ENCODE measurements at places on chromosomes 7 and 10.

DNA sequence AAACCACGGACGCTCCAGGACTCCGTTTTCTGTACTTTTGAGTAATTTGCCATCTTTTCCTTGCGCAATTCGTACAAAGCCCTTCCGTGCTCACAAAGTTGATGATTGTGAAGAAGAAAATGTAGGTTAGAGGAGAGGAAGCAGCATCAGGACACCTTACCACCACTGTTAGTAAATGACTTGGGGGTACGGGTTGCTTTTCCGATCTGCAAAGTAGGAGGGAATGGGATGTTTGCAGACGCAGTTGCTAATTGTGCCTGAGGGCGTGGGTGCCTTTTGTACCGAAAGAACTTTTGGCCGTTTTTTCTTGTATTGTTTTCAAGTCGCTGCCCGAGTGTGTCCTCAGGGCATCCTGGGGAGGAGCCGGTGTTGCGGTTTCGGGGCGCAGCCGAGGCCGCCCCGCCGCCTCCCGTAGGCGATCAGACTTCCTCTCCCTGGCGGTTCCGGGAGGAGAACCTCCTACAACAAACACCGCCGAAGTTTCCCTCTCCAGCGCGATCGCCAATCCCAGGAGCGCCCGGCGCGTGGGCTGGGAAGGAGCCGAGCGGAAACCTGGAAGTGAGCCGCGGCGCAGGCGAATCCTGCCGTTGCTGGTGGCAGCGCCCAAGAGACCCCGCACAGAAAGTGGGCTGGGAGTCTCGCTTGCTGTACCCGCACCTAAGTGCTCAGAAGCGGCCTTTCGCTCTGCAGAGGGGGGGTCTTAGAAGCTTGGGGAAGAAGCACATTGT is 1.0 kb downstream of the PRR15 start:
- peak; percentile 81 for DNase-seq

DNA sequence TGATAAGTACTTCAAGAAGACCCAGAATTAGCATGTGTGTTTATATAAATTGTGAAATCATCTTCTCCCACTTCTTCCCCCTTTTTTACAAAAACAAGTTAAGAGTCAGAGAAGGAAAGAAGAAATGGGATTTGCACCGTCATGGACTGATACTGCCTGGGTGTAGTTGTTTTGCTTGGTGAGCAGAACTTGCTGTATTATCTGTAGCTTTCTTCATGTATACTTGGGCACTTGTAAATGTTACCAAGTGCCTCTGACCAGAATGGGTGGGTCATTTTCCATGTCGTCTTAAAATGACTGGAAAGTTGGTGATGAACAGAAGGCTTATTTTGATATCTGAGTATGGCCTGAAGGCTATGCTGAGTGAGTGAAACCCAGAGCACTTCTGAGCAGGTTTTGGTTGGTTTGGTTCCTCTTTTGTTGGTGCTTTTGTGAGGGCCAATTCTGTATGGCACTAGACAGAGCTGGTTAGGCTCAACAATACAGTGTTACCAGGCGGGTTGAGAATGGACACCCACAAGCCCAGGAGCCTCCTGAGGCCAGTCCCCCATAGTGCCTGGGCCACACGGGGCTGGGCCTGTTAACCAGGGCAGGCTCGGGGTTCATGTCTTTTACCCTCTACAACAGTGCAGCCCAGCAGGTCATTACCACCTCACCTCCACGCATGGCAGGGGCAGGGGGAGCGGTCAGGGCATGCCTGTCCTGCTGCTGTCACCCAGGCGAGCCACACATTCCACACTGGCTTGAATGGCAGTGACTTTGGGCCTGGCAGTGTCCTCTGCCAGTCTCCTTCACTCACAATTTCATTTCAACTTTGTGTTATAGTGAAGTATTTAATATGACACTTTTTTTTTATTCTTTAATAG is 115.1 kb downstream of the CCNY start:
- DNase-seq = peak; percentile 27

DNA sequence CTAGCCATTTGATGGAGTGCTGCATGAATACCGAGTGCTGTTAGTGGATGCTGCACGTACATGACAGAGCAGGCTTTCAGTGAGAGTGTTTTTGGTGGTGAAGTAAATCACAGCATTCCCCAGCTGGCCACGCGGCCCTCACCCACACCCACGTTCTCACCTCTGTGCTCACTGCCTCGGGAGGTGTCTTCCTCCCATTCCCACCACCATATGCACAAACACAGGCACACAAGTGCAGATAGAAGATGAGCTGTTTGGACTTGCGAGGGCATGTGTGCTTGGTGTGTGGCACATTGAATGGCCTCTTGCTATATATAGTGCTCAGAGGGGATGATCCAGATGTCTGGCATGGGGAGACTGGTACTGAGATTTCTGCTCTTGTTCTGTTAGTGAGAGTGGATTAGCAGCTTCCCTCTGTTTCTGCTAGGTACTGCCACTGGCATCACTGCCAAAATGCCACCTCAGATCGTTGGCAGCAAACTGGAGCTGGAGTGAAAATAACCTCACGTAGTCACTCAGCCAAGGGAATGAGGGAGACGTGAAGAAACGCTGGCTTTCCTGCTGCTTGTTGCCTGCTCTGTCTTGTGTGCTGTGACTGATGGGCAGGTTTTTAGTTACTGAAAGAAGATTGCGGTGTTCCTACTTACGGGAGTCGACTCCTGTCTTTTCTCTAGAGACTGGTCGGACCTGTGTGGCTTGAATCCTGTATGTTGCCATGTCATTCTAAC is 19.1 kb downstream of the DNAJB6 start:
- peak; percentile 22 for DNase-seq

DNA sequence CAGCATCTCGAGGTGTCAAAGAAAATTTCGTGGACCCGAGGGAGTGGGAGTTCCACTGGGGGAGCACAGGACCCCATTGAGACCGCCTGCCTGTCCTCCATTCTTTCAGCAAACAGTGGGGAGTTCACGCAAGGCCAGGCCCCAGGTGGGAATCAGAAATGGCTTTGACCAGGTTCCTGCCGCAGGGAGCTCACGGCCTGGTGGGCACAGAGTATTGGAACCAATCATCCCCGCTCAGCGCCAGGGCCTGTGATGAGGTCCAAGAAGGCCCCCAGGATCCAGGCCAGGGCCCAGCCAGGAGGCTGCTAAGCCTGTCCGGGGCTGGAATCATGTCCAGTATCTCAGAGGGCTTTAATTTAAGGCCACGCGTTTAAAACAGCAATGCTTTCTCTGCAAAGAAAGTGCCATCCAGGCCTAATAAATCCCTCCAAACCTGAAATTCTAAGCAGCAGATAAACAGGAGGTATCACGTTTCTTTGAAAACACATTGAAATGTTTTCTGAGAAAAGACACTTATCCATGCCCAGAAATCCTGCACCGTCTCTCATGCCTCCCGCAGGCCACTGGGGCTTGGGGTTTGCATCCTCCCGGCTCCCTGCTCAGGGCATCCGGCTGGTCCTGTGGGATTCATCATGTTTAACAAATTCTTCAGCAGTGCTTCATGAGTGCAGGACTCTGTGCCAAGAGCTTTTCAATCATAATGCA is 125.7 kb downstream of the OAT start:
- DNase-seq = peak; percentile 41

- DNase-seq = no peak
Measured at GRCh38 chr10:133022776-133023100, 65.0 kb upstream of the ADGRA1 start.

GRCh38 chr7:31893365-31893764 is 176.8 kb downstream of the PDE1C start:
- no peak for DNase-seq

DNA sequence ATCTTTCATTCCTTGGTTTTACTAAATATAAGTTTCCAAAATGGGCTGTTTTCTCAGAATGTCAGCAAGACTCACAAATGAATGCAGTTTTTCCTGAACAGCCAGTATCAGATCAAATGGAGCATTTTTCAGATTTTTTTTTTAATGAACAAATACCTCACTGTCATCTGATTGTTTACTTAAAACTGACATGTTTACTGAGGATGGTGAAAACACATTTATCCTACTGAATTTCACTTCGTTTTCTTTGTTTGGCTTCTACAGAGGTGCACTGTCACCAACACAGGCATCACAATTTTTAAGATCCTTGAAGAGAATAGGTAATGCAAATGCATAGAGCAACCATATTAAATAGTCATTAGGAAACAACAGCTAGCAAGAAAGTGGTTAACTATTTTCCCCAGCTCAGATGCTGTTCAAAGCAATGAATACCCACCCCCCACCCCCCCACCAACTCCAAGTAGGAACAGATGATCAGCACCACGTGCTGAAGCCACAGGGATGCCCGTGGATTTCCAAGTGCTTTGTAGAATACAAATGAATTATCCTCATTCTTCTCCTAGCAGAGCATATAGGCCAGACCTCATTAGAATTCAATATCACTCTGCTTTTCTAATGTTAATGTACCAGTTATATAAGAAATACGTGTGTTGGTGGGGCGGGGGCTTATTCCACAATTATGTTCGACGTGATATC is 205.9 kb downstream of the SKAP2 start:
- DNase-seq = no peak

- DNase-seq = no peak
Measured at GRCh38 chr7:47104206-47104549, 477.7 kb downstream of the TNS3 start.
